ENCODE measurements at places on chromosomes 3 and 15.

GRCh38 chr15:45099549-45100165 is 14.3 kb downstream of the DUOX2 start:
- DNase-seq: no peak

DNA sequence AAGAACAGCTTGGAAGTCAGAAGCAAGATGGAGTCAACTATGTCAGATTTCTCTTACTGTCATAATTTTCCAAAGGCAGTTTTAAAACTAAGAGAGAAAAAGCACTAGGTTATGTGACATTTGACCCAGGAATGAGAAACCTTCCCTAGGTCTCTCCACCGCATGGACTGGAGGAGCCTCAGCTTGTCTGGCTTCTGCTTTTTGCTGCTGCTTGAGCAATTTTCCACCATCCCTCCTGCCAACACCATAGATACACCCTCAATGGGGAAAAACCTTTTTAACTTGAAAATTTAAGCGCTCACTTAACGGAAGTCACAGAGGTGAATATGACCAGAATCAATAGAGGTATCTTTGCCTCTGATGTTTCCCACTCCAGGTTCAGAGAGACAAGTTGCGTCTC is 17.8 kb upstream of the IREB2 start:
- DNase-seq: no peak

DNA sequence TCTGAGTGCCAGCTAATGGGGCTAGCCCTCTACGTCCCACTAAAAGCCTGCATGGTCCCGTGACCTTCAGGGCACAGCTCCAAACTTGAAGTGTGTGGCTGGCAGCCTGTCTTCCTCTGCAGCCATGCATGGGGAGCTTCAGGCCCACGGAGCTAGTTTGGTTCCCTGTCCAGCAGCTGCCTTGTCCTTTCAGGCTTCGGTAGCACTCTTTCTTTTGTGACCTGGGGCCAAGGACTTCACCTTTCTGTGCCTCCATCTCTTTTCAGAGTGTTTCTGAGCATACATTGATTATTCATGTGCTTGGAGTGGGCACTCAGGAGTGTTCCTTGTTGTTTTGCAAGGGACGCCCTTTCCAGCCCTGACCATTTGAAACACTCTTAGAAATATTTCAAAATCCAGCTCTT is 155.2 kb downstream of the DNAJB8 start:
- no peak for DNase-seq

DNA sequence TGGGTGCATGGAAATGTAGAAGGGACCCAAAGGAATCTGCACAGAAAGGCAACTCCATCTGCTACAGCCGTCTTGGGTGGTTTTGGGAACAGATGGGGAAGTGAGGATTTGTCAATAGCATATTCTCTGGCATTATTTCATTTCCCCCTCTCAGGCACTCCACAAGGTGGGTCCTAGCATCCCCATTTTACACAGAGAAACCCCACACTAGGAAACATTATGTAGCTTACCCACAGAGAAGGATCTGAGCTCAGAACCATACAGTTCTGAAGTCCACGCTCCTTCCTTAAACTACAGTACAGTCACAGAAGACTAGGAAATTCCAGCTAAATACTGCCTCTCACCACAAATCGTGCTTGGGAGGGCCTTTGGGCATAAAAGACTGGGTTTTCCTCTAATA is 61.2 kb upstream of the CTNNB1 start:
- DNase-seq: no peak

All from NCI-H526 (cell line).